Astrocyte of the cerebellum (primary cell): ENCODE measurements at places on chromosomes 7 and 10.
A peak's percentile ranks its signal among the peaks of the same experiment; 100 is the strongest.

GRCh38 chr7:151243045-151243349, 5.5 kb downstream of the SMARCD3 start:
- no peak for DNase-seq

DNA sequence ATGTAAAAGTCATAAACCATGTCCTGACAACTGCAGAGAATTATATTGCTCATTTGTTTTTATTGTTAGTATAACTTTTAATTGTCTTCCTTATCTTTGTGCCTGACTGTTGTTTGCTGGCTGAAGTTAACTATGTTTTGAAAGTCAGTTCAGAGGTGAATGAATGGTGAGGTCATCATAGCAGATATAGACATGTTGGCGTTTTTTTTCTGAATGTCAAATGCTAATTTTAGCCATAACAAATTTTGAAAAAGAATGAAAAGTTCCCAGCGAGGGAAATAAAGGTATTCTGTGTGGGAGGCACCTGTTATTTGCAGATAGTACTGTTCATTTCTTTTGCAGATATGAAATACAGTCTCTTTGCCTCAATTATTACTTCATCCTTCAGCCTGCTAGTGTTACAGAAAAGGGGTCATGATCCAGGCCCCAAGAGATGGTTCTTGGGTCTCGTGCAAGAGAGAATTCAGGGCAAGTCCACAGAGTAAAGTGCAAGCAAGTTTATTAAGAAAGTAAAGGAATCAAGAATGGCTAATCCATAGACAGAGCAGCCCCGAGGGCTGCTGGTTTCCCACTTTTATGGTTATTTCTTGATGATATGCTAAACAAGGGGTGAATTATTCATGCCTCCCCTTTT, 96.5 kb downstream of the CAMK1D start:
- DNase-seq: no peak

- no peak for DNase-seq
These were observed 597.6 kb downstream of the SORCS1 start for GRCh38 chr10:106566873-106567272.

- DNase-seq: peak; percentile 26
These were observed 256.7 kb downstream of the AGMO start for GRCh38 chr7:15305002-15305600.

DNA sequence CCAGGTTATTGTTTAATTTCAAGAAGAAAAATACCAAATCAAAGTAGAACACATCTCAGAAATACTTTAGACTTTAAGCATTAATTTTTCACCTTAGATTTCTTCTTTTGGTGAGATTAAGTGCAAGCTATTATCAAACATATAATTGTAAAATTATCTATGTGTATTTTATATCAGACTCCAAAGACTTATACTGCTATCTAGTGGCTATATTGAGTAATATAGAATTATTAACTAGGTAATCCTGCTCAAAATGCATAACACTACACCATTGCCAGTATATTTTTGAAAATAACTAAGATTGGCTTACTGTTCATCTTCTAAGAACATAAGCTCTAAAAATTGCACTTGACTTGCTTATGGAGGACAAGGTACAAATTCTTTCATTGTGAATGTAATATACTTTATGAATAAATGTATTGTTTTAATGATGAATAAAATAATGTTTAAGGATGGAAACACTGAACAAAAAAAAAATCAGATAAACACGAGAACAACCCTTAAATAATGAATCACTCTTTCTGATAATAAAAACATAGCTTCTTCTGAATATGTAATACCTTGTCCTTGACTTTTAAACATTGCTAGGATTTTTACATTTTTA, 86.7 kb upstream of the GNAI1 start:
- DNase-seq: no peak

DNA sequence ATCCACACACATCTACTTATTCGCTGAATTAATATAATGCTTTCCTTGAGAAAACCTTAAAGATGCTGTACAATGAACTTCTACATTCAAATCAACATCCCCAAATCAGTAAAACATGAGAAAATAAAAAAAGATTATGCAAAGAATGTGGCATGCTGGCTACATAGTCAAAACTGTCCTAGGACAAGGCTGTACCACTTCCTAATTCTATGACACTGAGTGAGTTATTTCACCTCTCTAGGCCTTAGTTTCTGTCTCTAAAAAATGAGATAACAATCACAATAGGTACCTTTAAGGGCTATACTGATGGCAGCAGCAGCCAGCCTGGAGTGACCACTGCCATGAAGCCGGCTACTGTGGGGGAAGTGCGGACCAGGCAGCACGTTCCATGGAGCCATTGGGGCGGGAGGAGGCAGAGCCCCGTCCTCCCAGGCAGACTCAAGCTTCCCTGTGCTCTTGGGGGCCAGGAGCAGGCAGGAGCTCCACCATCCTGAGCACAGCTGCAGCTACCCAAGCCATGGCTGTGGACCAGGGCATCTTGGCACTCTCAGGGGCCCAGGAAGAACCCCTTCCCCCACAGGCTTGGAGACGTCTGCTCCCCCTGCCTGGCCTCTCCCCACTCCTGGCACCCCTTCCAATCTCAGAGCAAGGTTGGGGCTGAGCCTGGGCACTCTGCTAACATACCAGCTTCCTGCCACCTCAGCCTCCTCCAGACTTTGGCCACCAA, 110.2 kb downstream of the ELAPOR2 start:
- no peak for DNase-seq

GRCh38 chr7:18357691-18358090, 137.9 kb upstream of the HDAC9 start:
- DNase-seq: no peak

DNA sequence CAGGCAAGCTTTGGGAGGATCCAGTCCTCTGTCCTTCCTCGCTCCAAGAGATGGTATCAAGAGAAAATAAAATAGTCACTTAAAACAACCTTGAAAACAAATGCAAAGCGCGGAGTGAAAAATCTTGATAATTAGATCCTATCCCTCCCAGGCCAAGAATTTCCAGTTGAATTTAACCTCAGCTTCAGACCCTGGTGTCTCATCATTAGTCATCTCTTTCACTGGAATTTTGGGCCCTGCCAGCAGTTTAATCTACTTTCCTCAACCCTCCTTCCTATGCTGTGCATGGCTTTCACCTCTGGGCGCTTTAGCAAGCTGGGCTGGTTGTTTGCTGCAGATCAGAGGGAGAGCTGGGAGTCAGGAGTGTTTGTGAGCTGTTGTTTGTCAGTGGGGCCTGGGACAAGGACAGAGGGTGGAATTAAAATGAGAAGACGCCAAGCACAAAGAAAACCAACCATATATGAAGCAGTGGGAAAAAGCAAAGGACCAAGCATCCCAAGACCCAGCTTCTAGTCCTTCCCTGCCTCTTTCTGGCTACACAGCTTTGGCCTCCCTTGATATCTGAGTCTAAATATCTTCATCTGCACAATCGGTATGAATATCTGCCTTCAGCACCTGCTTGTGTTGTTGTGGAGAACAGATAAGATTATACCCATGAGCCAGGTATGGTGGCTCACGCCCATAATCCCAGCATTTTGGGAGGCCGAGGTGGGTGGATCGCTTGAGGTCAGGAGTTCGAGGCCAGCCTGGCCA, 13.5 kb downstream of the MYOF start:
- no peak for DNase-seq

- no peak for DNase-seq
These were observed 16.5 kb downstream of the AFAP1L2 start for GRCh38 chr10:114387784-114388183.

DNA sequence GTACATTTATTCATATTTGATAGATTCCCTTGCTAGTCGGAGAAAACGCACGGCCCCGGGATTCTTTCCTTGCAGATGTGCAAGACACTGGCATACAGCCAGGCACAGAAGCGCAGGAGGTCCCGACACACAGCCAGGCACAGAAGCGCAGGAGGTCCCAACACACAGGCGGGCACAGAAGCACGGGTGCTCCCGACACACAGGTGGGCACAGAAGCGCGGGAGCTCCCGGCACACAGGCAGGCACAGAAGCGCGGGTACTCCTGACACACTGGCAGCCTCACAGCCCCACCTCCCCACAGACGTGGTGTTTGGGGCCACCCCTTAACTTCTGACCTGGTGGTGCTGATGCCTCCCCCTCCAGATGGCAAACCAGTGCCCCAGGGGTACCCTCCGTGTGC, 237.3 kb downstream of the ZMYND11 start:
- DNase-seq: no peak

GRCh38 chr7:29296421-29296820, 101.8 kb downstream of the CHN2 start:
- DNase-seq: no peak

DNA sequence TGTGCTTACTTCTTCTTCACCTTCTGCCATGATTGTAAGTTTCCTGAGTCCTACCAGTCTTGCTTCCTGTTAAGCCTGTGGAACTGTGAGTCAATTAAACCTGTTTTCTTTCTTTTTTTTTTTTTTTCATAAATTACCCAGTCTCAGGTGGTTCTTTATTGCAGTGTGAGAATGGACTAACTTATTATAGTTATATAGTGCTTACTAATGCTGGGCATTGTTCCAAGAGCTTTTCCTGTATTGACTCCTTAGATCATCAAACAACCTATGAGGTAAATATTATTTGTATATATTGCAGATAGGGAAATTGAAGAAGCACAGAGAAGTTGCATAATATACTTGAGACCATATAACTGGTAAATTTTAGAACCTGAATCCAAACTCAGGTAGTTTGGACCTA, 98.1 kb downstream of the MBL2 start:
- DNase-seq: no peak

DNA sequence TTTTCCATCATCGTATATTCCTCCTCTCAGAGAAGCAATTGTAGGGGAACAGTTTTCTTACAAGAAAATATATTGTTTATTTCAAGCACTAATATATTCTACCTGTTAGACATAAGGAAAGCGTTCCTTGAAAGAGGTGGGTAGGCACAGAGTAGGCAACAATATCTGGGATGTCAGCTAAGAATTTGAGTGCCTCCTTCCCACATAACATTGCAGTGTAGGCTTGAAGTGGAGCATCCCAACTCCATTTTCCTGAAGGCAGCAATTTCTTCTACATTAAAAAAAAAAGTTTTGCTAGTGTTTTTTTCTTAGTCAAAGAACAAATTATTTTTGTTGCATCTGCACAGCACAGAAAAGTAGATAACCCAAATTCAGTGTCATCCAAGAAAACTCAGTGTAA, 20.8 kb downstream of the BCAP29 start:
- DNase-seq: no peak

- peak; percentile 44 for DNase-seq
These were observed 19.1 kb upstream of the ARMS2 start for GRCh38 chr10:122435212-122435827.

DNA sequence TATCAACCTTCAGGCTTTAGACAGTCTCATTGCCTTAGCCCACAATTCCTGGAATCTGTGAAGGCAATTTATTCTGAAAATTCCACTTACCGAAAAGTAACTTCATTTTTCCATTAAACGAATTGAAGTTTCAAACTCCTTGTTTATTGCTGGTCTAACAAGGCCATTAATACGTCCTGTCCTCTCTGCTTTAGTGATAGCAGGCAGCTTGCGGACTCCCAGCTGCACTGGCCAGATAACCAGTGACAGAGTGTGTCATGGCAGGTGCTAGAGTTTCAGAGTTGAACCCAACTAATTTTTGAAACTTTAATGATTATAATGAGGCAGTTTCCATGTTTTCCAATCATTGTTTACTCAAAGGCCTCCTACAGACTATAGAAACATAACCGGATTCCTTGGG, 31.1 kb downstream of the LOXL4 start:
- no peak for DNase-seq

DNA sequence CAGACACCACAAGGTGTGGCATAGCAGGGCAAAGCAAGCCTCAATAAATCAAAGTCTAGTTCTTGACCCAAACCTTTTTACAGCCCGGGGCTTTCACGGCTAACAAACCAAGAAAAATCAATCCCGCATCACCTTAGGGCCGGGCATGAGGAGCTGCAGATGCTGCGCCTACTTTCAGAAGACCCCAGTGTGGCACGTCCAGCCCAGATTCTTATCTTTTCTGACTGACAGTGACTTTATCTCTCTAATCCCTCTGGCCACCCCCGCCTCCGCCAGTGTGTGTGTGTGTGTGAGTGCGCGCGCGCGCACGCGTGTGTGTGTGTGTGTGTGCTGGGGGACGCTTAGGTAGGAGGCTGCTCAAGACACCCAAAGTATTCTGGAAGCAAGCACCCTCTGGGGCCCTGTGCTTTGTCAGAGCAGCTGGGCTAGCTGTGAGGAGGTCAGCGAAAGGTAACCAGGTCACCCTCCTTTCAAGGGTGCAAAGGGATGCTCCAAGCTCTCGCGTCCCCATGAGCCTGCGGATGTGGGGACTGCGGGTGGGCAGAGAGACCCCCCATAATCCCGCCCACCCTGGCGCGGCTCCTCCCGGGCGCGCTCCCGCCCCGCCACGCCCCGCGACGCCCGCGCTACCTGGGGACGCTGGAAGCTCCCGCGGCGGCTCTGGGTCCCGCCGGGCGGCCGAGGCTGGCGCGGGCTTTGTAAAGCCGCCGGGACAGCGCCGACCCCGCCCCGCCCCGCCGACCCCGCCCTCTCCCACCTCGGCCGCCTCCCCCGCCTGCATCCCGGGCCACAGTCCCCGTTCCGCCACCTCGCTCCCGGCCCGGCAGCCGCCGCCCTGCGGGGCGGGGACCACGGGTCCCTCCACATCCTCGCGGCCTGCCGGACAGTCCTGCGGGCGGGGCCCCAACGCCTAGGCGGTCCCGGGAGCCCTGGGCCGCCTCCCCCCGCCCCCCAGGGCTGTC, 57.1 kb upstream of the RHOBTB1 start:
- DNase-seq: no peak

DNA sequence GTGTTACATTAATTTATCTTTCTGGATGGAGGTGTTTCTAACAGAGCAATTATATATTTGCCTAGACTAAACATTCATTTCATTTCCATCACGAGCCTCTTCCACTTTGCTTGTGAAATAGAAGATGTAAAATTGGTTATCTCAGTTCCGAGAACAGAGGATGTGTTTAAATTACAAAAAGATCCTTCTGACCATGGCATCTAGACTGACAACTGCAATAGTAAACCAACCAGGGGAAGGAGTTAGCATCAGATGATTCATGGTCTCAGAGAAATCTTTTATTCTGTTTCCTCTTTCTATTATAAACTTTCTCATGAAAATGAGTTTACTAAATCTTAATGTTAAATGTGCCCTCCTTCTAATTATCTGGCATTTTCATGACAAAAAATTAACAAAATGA, 149.8 kb upstream of the WDR11 start:
- no peak for DNase-seq

- DNase-seq: no peak
These were observed 88.0 kb downstream of the SNX10 start for GRCh38 chr7:26379711-26380110.

GRCh38 chr7:143369678-143370651, 7.5 kb upstream of the FAM131B start:
- DNase-seq: no peak

- peak; percentile 15 for DNase-seq
These were observed 3.9 kb upstream of the IQUB start for GRCh38 chr7:123538189-123538714.

- DNase-seq: no peak
These were observed 53.3 kb downstream of the UBN2 start for GRCh38 chr7:139284252-139284896.
